ENCODE measurements at places on chromosomes 4 and X.

- no peak for DNase-seq
Observed at GRCh38 chr4:5199912-5200311, 148.6 kb downstream of the STK32B start.

DNA sequence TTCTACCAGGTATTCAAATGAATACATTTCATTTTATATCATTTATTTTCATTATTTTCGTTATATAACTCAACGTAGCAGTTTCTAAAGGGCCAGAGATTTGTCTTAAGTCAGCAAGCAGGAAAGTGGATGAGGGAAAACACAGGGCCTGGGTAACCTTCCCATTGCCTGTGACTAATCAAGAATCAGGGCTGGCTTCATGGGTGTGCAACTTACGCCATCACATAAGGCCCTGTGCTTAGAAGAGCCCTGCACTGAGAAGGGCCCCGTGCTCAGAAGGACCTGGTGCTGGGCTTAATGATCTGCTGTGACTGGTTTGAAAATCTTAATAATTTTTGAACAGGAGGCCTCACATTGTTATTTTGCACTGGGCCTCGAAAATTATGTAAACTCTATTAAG is 65.4 kb upstream of the FAM9C start:
- DNase-seq: no peak

DNA sequence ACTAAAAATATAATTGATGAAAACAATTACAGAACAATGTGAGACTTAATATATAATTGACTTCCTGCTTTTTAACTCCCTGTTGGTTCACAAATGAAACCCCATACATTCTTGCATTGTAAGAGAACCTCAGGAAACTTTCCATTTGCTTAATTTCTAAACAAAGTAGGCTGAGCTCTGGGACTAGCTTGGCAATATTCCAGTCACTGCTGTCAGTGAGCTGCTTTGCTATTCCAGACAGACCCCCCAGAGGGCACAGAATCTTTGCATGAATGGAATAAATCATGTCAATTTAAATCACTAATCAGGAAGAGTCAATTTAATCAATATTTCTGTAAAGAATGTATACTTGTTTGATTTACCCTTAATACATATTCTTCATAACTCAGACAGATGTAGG is 110.6 kb downstream of the NEXMIF start:
- no peak for DNase-seq

- DNase-seq: no peak
Observed at GRCh38 chrX:130419263-130419662, 17.5 kb downstream of the RBMX2 start.

- no peak for DNase-seq
Observed at GRCh38 chr4:1379351-1379781, 26.9 kb downstream of the NKX1-1 start.

DNA sequence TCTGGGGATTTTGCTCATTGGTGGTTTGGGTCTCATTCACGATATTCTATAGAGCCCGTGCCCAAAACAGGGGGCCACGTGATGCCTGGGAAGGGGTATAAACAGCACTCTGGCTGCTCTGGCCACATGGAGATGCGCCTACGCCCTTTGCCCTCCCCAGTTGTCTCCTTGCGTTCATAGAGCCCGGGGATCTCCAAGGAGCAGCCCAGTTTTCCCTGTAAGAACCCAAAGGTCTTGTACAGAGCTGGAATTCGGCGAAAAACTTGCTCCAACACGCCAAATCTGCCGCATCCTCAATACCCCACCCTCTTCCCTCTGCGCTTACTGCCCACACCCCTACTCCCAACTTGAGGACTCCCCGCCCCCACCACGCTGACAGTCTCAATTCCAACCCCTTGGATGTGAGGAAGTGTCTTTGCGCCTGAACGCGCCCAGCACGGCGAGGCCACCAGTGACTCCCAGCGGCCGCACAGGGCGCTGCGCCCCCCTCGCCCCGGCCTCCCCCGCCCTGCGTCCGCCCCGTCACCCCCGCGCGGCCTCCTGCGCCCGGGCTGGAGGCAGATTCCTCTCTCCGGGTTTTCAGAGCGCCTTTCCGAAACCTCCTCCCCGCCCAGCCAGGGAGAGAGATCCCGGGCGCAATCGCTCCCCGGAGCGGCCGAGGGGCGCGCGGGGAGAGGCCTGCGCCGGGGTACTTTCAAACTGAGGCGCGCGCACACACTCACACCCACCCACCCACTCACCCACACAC is at the start of gene NHS:
NHS (plus strand) TSS at position 582 of the 748 bp plus-strand sequence. CDS start 558 bp downstream, outside the sequence.
- DNase-seq: no peak

- no peak for DNase-seq
Observed at GRCh38 chrX:10875995-10876394, 235.1 kb upstream of the HCCS start.

- no peak for DNase-seq
Observed at GRCh38 chr4:82050796-82051195, 323.0 kb downstream of the HNRNPD start.

DNA sequence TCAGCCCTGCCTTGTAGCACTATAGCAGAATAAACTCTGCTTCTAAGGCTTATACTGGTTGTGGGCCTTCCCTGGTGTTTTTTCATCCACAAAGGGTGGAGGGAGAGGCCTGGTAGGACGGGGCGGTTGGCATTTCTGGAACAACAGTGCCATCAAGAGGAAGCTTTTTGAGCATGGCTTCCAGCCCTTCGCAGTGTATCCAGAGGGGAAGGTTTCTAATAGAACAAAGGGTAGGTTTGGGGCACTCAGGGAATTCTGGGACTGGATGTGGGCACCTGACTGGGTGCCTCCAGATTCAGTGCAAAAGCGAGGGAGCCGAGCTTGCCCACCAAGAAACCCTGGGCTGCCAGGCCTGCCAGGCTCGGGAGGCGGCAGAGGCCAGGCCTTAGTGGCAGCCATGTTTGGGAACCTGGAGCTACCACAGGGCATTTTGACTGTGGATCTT is 229.6 kb upstream of the AGTR2 start:
- DNase-seq: peak; percentile 70

- DNase-seq: peak; percentile 25
Observed at GRCh38 chr4:161573836-161574235, 590.0 kb downstream of the FSTL5 start.

- DNase-seq: no peak
Observed at GRCh38 chr4:87054900-87055299, 120.1 kb downstream of the AFF1 start.

GRCh38 chrX:151676196-151676595 is 19.1 kb upstream of the PRRG3 start:
- DNase-seq: no peak

- DNase-seq: no peak
Observed at GRCh38 chr4:2954358-2955185, 8.6 kb downstream of the NOP14 start.

GRCh38 chrX:24243188-24243587 is 70.7 kb downstream of the SUPT20HL2 start:
- DNase-seq: no peak

- DNase-seq: no peak
Observed at GRCh38 chr4:2742081-2742822, 13.9 kb downstream of the TNIP2 start.

DNA sequence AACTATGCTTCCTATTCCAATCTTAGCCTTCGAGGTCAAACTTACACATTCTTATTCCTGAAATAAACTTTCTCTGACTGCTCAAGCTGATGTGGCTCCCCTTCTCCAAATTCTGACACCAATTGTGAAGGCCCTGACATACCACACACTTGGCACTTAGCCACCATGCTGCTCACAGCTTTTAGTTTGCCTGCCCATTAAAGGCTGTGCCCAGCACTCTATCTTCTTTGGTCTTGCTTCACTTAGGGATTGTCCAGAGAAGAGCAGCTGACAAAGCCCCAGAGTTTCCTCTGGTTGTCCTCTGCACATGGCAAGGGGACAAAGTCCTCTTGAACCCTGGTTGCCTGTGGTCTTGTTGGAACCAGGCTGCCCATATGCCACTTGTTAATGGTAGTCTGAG is 126.1 kb downstream of the ARHGEF9 start:
- peak; percentile 3 for DNase-seq

DNA sequence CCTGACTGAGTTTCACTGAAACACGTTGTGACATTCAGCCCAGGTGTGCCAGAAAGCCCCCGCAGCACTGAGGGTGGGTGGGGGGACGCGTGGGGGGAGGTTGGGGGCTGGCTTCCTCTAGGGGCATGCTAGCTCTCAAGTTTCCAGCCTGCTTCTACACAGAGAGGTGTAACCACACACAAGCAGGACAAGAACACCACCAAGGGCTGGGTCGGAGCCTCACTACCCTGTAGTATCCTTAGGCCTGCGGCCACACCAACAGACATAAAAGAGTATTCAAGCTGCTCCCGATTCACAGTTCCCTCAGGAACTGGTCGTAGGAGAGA is 1.8 kb downstream of the USP46 start:
- no peak for DNase-seq

GRCh38 chr4:134174271-134174670 is 27.3 kb downstream of the PABPC4L start:
- DNase-seq: no peak

DNA sequence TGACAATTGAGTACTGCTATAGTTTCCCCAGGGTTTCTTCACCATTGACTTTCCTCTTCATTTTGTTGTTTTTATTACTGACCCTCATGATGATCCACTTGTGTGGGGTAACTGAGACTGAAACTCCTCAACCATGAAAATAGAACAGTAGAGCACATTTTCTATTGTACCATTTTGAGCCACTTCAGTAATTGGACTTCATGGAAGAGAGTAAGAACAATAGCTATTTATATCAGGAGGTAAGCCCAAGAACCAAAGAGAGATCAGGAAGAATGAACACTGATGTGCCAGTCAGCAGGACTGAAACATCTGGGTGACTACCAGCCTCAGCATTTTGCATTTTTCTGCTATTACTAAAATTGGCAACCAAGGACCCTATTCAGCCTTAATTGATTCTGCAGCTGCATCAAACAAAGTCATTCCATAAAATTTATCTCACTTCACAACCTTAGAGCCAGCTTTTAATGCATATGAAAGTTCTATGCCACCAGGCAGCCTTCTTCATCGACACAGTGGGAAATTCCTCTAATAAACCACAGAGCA is 151.4 kb downstream of the BANK1 start:
- DNase-seq: no peak

GRCh38 chr4:2248821-2249261 is 6.9 kb upstream of the HAUS3 start:
- no peak for DNase-seq

GRCh38 chr4:1767061-1767769 is 25.9 kb upstream of the FGFR3 start:
- DNase-seq: no peak

- DNase-seq: no peak
Observed at GRCh38 chrX:69374569-69374968, 129.6 kb upstream of the NALF2 start.

DNA sequence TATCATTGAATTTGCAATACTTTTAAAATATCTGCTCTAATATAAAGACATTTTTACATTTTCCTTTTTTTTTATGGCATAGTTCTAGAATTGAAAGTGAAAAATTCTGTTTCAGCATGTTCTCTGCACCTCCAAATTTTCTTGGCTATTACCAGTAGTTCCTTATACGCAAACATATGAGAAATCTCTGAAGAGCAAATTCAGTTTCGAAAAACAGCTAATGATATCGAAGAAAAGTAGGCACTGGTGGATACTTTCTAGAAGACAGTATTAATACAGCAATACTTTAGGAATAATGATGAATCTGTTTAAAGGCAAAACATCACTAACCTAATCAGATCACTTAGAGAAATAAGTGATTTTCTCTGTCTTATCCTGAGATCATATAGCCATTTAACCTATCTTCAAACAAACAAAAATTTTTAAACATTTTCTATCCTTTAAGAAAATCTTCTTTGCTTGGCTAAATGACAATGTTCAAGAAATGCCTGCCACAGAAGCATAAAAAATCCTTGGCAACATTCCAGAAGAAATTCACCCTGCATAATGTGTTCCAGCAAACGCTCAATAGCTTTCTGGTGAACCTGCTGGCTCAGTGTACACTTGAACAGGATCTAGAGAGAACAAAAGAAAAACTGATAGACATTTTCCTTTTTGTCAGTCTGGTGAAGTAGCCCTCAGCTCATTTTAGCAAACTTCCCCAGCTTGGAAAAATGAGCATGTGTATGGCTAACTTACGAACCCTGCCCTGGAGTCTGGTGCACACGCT is 51.2 kb upstream of the KLF3 start:
- DNase-seq: no peak

GRCh38 chrX:13115146-13115855 is 70.9 kb upstream of the FAM9C start:
- no peak for DNase-seq

DNA sequence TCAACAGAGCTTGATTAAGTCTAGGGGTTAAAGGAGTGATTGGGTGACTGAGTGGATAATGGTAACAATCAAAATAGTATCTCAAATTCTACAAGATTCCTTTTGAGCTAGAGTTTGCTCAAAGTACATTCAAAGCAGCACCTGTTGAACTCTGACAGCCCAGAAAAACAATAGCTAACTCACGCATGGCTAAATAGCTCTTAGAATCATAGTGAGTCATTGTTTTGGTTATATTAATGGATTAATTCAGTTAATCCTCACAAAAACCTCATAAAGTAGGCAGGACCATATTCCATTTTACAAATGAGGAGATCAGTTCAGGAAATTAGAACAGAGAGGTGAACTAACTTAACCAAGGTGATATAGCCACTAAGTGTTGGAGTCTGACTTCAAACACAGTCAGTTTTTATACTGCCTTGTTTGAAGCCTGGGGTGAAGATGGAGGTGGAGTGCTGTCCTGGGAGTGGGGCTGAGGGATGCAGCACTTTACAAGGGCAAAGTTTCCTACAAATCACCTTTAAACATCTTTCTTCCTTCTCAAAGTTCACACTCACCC is 35.9 kb upstream of the PPM1K start:
- DNase-seq: no peak

DNA sequence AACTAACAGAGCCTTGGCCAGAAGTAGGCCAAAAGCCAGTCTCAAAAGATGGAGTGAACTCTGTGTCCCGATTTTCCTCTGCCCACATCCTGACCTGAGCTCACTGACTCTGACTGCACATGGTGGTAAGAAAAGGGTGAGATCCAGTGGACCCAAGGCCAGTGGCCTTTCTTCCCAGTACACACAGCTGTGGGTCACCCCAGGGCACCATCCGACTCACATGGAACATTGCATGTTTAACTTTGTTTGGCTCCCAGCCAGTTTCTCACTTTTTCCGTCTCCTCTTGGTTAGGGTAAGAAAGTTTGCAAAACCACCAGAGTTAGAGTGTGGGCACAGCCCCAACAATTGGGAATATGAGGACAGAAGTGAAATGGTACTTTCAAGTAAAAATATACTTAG is 69.8 kb downstream of the GAB1 start:
- DNase-seq: peak; percentile 16

DNA sequence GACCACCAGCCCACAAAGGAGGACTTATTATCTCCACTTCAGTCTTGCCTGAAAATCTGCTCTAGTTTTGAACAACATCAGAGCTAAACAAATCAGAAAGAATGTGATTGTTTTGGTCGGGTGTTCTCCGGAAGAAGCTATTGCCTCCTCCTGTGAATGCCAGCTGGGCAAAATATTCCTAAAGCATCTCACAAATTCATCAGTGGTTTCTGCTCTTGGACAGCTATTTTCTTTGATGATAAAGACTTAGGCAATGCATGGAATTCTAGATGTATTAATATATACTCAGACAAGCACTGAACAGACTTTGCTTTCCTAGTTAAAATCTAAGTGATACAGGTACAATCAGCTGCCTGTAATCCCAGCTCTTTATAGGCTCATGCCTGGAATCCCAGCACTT is 71.8 kb downstream of the ASMT start:
- no peak for DNase-seq

Measured in inflammatory macrophage (primary cell).